ENCODE measurements at places on chromosomes 7 and 10.

DNA sequence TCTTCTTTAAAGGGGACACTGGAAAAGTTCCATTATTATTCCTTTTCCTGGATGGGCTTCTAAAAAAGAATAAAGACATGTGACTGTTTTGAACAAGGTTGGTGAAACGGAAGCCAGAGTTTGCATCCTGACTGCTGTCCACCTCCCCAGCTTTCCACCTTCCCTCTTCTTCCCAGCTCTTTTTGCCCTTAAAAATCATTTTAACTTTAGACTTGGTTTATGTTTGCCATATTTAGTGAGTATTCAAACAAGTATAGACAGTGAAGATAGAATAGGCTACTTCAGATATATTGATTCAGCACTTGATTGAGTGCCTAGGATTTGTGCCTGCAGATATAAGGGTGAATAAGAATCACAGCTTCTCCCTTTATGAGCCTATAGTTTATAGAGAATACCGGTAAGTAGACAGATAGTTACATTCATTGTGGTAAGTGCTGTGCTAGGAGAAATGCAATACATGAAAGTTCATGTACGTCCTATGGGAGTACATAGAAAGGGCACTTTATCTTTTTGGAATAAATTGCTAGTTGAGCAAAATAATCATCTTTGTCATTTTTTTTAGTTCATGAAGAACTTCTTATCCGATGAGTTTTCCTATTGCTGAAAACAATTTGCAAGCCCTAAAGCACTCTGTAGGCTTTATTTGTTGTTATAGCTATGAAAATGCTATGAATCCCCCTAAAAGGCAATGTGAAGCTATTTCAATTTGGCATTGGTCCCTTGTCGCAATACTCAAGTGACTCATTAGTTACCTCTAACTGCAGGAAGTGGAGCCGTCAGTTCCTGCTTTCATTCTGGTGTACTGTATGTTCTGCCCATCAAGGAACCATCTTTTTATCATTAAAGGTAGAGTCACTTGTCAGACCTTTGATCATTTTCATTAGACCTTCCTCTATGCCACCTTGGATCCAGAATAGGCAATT lies 57.2 kb upstream of the STRIP2 start:
- DNase-seq: no peak

GRCh38 chr7:119562839-119563238 lies 710.1 kb upstream of the KCND2 start:
- DNase-seq: no peak

DNA sequence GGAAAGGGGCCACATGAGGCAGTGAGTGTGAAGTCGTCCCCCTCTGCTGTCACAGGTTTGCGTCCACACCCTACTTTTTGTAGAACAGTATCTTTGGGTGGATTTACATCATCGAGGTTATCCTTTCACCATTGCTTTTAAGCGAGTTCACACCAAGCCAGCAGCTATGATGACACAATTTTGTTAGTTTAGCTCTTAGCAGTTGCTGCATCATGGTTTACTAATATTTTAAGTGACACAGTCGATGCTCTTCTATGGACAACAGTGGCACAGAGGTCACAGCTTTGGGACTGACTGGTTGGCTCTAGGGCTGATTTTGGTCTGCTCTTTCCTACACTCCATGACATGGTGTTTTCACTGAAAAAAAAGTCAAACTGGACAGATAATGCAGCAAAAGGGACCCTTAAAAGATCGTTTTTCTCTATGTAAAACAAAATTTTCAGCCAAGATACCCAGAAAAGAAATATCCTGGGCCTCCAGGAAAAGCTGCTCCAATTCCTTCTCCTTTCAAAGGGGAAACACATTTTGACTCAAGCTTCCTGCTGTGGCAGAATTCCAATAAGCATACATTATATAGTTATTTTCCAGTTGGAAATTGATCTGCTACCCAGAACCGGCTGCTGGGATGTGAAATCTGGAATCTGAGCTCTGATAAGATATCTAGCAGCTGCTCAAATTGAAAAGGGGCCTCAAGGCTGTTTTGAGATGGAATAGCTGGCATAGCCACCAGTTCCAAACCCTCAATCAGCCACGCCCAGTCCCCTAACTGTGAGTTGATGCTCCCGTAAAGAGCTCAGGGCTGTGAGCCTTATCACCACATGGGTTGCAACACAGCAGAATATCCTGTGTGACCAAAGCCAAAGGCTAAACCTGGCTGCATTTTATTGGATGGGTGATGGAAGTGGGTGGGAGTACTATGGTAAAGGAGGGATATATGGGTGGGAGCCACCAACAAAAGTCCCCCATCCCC lies 114.2 kb downstream of the SMURF1 start:
- no peak for DNase-seq

- DNase-seq: no peak
Observed at GRCh38 chr7:30321882-30322192, 37.4 kb downstream of the ZNRF2 start.

DNA sequence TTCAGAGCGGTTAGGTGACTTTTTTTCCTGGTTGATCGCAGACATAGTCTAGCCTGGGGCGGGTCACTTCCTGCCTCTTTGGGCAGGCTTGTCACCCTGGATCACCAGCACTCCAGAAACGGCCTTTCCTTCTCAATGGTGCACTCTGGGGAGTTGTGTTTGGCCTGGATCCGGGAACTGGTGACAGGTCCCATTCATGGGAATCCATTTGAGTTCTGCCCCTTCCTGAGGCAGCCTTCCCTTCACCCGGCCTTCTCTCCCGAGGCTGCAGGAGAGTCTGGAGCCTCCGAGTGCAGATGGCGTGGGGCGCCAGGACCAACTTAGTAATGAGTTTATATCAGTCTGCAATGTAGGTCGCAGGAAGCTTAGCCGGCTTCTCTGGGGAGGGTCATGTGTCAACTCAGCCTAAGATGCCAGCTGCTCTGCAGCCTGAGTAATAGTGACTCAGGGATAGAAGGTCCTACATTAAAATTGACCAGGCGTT lies 54.2 kb downstream of the TACR2 start:
- DNase-seq: no peak

GRCh38 chr7:22578007-22578733 lies 78.2 kb upstream of the STEAP1B start:
- DNase-seq: no peak

DNA sequence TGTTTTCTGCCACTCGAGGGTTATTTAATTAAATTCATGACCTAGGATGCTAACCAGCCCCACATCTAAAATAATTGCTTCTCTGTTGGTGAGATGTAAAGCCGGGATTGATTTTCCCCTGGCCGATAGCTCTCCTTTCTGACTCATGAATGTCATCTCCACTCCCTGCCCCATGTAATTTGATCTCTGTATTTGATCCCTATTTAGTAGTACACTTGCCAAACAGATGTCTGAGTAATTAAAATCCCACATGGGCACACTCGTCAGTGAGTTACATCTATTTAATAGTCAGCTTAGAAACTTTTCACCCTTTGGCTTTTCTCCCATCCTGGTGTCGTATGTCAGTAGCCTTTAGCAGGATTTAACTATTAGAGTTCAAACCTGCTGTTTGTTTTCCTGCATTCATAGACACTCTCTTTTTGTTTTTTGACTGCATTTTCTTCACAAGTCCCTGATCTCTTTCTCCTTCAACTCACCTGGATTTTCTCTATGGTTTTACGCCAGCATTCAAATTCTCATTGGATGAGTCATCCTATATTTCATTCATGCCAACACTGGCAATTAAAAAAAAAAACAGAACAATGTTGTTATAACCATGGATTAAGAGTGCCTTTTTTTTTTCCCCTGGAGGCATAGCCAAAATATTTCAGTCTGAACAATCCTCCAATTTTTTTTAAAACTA lies 82.7 kb downstream of the SPAG6 start:
- no peak for DNase-seq

- DNase-seq: no peak
Observed at GRCh38 chr7:91541641-91542040, 277.4 kb downstream of the FZD1 start.

- no peak for DNase-seq
Observed at GRCh38 chr7:132866144-132866531, 215.8 kb downstream of the CHCHD3 start.

- no peak for DNase-seq
Observed at GRCh38 chr7:12358694-12359093, 45.0 kb downstream of the VWDE start.

GRCh38 chr7:16970732-16971482 lies 89.1 kb upstream of the AGR3 start:
- DNase-seq: no peak

- no peak for DNase-seq
Observed at GRCh38 chr10:33478675-33479125, 144.2 kb upstream of the NRP1 start.

DNA sequence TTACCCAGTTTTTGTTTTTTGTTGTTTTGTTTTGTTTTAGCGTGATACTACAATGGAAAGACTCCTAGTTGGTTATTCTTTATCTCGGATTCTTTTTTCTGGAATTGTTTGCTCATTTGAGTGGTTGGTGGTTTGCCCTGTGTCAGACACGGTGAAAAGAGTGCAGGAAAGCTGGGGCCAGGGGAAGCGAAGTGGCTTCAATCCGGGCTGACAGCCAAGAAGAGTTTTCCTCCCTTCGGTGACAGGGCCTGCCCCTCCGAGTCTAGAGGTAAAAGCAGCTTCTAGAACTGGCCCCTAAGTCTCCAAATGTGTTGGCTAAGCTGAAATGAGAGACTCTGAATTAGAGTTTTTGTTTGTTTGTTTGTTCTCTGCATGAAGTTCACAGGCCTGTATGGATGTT lies 5.7 kb upstream of the AP5Z1 start:
- DNase-seq: no peak

- DNase-seq: no peak
Observed at GRCh38 chr10:68784476-68784875, 42.9 kb upstream of the STOX1 start.

GRCh38 chr7:98679741-98680140 lies 62.7 kb downstream of the NPTX2 start:
- DNase-seq: no peak

GRCh38 chr7:43771573-43771972 lies 13.1 kb downstream of the BLVRA start:
- DNase-seq: no peak

- no peak for DNase-seq
Observed at GRCh38 chr7:33806298-33807154, 98.8 kb upstream of the BMPER start.

DNA sequence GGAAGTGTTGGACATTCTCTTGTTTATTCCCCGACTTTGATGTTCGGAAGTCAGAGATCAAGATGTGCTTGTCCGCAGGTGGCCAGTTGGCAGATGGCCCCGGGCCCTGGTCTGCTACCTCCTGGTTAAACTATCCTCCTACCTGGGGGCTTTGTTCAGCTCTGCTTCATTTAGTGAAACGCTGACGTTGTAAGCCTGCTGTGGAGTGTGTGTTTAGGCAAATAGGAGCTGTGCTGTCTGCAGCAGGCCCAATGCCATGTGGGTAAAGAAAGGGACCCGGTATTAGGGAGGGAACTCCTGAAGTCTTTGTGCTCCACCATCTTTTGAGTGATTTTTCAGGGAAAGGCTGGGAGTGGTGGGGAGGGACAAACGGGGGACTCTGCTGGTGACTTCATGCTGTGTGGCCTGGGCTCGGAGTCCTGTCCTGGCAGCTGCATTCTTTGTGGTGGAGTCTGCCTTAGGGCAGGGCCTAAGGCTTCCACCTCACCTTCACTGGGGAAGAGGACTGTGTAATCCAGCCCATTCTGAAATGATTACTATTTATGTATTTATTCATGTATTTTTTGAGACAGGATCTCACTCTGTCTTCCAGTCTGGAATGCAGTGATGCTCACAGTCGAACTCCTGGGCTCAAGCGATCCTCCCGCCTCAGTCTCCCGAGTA lies 171.1 kb upstream of the KLF6 start:
- DNase-seq: no peak

DNA sequence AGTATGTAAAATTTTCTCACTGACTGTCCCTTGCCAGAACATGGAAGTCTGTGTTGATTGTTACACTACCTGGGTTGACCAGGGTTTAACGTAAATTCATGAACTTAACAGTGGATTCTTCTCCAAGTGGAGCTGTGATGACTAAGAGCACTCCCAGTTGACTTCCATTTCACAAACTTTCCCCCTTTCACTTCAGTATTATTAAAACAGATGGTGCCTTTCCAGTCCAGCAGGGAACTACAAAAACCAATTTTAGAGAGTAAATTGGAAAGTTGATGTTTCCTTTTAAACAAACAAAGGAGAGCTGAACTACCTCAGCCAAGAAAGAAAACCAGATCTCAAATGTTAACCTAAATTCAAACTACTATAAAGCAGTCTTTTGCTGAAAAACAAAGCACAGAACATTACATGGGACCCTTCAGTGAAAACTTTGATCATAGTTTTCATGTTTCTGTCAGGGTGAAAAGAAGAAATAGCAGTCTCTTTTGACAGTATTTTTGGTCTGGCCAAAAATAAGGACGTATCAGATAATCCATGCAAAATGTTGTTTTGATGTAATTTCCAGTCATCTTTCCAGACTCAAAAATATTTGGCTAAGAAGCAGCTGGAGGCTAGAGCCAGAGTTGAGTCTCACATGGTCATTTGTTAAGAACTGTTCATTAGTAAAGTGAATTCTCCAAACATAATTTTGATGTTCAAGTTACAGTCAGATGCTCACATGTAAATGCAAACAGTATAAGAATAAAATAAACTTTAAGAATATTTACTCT lies 479.9 kb upstream of the AKR1E2 start:
- DNase-seq: no peak

DNA sequence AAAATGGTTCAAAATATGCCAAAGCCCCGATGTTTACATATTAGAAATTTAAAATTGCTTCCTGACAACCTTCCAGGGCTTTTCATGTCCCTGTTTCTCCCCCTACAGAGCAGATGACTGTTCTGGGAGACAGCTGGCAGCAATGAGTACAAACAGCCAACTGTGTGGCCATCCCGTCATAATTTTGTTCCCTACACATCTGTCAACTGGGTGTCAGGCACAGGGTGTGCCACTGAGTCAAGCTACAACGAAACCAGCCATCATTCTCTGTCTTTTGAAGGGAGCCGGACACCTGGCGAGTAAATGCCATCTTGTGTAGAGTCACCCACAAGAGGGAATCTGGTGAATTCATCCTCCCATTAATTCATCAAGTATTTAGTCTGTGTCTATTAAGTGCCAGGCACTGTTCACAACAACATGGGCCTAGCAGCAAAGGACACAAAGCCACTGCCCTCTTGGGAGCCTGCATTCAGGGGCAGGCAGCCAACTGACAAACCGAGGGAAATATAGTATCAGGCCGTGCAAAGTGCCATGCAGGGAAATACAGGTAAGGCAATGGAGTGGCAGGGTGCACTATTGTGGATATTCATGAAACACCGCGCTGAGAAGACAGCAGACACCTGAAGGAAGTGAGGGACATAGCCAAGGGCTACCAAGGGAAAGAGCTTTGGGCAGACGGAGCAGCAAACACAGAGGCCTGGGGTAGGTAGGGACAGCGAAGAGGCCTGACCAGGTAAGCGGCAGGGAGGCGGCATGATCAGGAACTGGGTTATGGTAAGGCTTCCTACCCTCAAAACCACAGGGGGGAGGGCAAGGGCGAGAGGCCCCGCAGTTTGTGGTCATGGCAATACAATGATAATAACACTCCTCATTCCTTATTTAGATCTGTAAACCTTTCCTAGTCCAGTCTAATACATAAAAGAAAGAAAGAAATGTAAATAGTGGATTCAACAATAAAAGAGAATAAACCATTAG lies 213.6 kb downstream of the FAM107B start:
- no peak for DNase-seq

GRCh38 chr10:3354174-3354900 lies 181.8 kb upstream of the PITRM1 start:
- no peak for DNase-seq

- no peak for DNase-seq
Observed at GRCh38 chr10:59905731-59906416, 482 bp downstream of the CCDC6 start.

Measured in stimulated activated CD4-positive, alpha-beta T cell treated with anti-CD3 and anti-CD28 coated beads, Interleukin-12 subunit alpha, Interleukin-12 subunit beta, amount 100 ng/mL, for 24 hours (primary cell).